A549 (cell line): ENCODE measurements at places on chromosomes 11 and 22.

- peak; percentile 25 for DNase-seq
Observed at GRCh38 chr11:120512739-120513435, 1.3 kb downstream of the GRIK4 start.

GRCh38 chr11:8070417-8071115, 10.4 kb upstream of the TUB start:
- DNase-seq: peak; percentile 34

DNA sequence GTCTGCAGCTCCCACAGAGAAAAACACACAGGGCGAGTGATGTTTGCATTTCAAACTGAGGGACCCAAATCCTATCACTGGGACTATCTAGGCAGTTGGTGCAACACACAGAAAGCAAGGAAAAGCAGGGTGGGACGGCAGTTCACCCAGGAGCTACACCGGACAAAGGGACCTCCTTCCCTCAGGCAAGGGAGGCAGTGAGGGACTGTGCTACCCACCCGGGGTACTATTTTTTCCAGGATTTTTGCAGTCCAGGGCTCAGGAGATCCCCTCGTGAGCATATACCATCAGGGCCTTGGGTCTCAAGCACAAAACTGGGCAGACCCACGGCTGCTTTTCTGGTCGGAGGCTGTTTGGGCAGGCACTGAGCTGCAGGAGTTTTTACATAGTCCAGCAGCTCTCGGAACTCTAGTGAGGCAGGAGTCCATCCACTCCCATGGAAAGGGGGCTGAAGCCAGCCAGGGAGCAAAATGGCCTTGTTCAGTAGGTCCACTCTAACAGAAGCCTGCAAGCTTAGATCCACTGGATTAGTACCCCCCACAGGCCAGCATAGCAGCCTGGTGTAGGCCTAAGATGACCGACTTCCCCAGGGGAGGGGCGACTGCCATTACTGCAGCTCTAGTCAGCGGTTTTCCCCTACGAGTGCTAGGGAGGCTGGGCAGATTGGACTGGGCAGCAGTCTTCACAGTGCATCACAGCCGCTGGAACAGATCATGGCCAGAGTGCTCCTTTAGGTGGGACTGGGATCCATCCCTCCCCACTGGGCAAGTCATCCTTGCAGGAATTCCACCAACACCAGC, 28.2 kb downstream of the CARD18 start:
- no peak for DNase-seq

DNA sequence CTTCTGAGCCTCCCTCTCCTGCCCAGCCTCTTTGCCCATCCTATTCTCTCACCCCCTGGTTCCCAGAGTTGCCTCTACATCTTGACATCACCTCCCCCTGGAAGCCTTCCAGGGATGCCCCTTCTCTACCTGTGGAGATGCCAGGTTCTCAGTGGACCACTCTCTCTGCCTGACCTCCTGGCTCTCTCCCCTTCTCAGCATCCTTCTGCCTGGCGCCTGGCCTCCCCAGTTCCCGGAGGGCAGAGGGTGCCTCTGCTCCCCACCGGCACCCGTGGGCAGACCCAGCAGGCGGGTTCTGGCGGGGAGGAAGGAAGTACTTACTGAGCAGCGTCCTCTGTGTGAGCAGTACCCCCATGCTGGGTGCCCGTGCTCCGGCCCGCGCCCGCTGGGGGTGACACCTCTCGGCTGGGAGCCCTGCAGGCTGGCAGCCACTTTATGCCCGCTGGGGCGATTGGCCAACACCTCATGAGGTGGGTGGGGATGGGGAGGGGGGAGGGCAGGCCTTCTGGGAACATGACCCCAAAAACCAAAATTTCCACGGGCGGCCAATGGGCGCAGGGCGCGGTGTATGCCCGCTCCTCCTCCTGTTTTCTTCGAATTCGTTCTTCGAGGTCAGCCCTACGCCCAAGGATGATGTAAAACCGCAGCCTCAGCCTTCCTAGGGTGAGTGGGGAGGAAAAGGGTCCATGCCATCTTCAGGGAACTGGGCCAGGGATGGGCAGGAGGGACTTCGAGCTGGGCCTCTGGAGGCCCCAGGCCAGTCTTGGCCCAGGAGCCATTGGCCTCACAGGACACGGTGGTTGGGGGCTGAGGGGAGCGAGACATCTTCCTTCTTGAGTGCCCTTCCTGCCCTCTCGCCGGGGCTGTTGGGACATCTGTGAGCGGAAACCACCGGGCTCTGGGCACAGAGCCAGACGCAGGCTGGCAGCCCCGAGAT, at the start of gene OSM:
Gene OSM, minus strand, starts transcription at position 407 of the 937 bp plus-strand sequence. Its CDS starts 52 bp downstream, at position 355.
- DNase-seq: no peak

GRCh38 chr11:13885083-13885482, 77.4 kb upstream of the SPON1 start:
- no peak for DNase-seq

DNA sequence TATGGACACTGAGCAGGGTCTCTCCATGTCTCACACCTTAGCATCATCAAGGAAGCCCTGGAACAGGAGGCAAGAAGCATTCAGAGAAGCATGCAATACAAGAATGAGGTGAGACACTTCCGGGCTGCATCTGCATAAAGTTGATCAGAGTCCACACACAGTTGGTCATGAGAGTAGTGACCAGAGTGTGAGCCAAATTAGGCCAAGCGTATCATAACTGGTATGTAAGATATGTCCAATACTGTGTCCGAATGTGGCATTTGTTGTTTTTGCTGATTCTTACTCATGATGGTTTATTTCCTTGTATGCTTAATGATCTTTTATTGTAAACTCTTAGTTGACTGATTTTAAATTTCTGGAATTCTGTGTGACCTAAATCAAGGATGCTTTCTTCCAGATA, 315.7 kb downstream of the INSC start:
- no peak for DNase-seq

- DNase-seq: no peak
Observed at GRCh38 chr22:16801088-16801487, 24.1 kb downstream of the XKR3 start.

DNA sequence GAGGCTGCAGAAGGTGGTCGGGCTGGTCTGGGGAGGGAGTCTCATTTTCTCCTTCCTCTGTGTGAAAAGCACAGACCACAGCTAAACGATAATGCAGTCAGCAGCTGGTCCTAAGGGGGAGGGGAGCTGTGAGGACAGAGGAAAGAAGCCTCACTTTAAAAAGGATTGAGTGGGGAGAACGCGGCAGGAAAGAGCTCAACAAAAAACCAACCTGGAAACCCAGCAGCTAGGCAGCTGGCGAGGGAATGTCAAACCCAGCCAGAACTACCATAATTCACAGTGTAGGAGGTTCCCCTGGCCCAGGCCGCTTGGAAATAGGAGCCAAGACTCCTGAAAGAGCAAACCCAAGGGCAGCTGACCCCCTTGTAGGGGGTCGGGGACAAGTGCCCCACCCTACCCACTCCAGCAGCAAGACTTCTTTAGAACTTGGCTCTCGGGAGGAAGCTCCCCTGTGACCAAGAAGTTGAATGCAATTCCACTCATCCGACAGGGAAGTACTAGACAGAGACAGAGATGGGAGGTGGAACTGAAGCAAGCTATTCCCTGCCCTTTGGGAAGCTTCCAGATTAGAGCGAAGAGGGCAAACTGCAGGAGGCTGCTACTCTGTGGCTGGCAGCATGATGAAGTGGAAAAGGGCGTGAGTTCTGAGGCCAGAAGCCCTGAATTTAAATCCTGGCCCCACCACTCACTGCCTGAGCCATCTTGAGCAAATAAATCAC, 16.5 kb upstream of the DGKZ start:
- no peak for DNase-seq

DNA sequence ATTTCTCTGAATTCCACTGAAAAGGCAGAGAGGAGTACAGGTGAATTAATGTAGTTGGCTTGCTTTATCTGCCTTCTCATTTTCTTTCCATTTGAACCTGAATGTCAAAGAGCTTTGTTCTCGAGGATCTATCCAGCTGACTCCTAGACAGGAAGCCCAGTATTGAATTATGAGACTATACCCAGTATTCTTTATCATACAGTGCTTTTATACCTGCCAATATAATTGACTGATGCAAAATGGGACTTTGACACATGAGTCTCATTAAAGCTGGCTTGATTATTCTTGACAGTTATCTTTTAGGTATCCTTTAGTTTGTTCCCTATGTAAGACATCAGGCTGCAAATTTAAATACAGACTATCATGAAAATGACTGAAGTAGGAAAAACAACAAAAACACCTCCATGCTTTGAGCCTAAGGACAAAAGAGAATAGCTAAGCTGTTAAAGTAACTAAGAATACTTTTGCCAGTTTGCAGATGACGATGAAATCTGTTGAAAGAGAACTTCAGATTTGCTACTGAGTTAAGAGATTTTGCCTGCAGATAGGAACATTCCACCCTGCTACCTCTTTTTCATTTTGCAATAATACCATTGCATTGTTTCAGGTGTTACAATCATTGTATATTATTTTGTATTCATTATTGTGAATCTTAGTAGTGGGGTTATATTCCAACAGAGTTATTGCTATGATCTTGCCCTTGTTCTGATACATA, 117.1 kb downstream of the ENTHD1 start:
- no peak for DNase-seq

- no peak for DNase-seq
Observed at GRCh38 chr11:66051371-66051765, 796 bp upstream of the SF3B2 start.

GRCh38 chr22:25102722-25103121, 96.9 kb upstream of the CRYBB3 start:
- DNase-seq: no peak

GRCh38 chr11:18209058-18209457, 27.5 kb downstream of the SAA4 start:
- no peak for DNase-seq

GRCh38 chr11:123251657-123252344, 56.8 kb upstream of the CLMP start:
- DNase-seq: no peak

DNA sequence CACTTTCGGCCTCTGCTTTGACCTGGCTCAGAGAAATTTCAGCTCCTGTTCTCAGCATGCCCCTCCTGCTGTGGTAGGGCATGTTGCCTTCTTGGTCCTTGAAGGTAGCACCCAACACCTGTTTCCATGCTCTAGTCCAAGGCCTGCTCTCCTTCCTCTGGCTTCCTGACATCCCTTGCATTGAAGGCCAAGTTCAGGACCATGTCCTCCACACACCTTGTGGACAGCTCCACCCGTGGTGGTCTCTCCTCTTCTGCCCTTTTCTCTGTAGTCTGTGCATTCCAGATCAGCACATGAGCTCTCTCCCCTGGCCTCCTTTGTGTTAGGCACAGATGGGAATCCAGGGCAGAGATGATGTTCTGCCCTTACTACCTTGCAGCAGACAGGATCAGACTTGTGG, 225.3 kb downstream of the ADAMTS15 start:
- DNase-seq: no peak

DNA sequence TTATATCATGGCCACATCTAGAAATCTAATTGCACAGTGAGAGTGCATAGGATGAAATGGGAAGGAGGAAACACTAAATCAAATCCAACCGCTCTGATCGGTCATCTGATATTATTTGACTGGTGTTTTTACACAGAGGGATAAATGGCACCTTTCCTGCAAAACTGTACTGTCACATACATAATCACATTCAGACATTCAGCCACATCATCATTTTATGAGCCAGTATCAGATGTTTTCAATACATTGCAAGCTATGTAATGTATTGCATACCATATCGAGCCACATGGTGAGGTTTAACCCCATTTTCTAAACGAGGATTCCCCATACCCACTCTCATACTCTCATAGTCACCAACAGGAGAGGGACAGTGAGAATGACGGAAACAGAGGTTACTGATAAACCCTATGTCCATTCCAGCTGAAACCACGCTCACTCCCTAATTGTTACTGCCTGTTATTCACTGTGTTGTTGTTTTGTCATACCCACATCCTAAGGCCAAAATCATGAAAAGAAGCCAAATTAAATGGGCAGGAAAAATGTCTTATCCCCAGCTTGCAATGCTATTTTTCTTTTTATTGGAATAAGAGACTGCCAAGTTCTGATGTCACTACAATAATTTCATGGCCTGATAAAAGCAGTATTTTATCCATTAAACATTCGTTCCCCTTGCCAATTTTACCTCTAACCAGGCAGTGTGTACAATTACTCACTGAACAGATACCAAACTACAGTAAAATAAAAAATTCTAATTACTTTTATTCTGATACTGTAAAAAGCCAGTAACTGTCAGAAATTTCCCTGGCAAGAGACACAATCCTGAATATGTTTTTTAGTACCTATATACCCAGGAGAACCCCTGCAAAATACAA, 9.0 kb downstream of the CDON start:
- no peak for DNase-seq

- no peak for DNase-seq
Observed at GRCh38 chr22:17471886-17472535, 91.3 kb upstream of the SLC25A18 start.

GRCh38 chr11:78228467-78228866, 39.7 kb downstream of the USP35 start:
- peak; percentile 51 for DNase-seq

DNA sequence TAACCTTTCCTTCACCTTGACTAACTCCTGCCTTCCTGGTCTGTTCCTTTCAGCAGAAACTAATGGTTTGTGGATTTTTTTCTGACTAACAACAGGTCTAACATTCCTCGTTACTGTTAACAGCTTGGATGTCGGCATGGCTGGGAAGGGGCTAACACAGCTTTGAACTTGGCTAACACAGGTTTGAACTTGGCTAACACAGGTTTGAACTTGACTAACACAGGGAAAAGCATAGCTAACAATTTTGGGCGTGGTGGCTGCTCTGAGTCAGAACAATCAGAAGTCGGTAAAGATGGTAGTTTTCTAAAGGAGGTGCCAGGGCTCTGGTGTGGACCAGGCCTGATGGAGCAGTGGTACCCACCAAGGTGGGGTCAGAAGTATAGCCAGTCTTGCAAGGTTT, 16.1 kb downstream of the MIAT start:
- DNase-seq: no peak

GRCh38 chr11:36247493-36247892, 41.7 kb downstream of the COMMD9 start:
- no peak for DNase-seq

DNA sequence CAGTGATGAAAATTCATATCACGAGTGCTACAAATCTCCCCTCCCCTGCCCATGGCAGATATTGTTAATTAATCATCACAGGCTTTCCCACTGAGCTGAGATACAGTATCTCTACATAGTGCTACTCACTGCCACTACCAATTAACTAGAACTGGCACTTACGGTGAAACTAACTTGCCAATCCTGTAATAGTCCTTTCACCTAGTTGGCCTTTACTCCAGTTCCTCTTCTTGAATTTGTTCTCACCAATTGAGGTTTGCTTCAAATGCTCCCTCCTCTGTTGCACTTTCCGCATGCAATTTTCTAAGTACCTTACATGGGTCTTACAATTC, 11.9 kb upstream of the PRRG4 start:
- no peak for DNase-seq

DNA sequence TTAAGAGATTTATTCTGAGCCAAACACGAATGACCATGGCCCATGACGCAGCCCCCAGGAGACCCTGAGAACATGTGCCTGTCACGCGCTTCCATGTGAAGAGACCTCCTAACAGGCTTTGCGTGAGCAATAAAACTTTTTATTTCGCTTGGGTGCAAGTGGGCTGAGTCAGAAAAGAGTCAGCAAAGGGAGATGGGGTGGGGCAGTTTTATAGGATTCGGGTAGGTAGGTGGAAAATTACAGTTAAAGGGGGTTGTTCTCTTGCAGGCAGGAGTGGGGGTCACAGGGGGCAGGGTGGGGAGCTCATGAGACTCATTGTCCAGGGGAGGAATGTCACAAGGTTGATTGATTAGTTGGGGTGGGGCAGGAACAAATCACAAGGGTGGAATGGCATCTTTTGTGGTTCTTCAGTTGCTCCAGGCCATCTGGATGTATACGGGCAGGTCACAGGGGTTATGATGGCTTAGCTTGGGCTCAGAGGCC, 77.2 kb upstream of the FTH1 start:
- DNase-seq: no peak
